ENCODE measurements at places on chromosomes 6 and 20. TPM values are rescaled to one million over a fixed set of nuclear protein-coding genes. Genes with fewer than 3 reads are reported as not detected.

- DNase-seq: no peak
These were observed 87.9 kb downstream of the THBS2 start for GRCh38 chr6:169165561-169166300.

GRCh38 chr6:130944486-130944885, 117.3 kb downstream of the SMLR1 start:
- DNase-seq: no peak

DNA sequence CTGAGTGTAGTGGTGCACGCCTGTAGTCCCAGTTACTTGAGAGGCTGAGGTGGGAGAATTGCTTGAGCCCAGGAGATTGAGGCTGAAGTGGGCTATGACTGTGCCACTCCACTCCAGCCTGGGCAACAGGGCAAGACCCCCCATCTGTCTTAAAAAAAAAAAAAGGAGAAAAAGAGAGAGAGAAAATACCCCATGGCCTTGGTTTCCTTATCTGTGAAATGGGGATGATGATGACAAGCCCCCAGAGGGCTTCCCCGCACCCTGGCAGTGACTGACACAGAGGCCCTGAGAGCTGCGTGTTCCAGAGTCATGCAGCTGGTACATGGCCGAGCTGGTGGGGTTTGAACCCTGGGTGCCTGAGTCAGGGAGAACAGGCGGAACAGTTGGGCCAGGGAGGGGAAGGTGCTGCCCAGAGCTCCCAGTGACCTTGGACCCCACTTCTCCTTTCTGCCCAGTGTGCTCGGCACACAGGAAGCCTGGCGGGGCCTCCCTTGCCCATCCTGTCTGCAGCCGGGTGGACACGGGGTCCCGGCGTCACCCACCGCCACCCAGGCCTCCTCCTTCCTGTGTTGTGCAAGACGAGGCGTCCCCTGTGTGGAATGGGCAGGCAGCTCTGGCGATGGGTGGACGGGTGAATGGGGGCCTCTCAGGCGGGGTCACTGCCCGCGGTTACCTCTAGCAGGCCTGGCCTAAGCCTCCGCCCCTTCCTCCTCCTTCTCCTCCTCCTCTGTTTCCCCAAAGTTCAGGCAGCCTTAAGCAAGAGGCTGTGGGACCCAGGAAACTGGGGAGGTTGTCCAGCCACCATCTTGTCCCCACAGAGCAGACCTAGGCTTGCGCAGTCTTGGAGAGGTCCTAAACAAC, 84.2 kb downstream of the CEBPB start:
- peak; percentile 85 for DNase-seq

DNA sequence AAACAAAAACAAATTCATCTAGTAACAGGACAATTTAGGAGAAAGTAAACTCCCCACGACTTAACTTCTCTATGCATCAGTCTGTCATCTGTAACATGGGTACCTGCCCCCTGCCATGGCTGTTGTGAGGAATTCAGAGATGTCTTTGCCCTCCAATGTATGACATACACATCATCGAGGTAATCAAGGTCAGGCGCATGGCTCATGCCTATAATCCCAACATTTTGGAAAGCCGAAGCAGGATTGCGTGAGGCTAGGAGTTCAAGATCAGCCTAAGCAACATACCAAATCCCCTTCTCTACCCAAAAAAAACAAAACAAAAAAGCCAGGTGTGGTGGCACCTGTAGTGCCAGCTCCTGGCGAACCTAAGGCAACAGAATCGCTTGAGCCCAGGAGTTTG, 9.0 kb downstream of the EEF1A1 start:
- no peak for DNase-seq

- no peak for DNase-seq
These were observed 243.7 kb upstream of the RREB1 start for GRCh38 chr6:6863970-6864639.

DNA sequence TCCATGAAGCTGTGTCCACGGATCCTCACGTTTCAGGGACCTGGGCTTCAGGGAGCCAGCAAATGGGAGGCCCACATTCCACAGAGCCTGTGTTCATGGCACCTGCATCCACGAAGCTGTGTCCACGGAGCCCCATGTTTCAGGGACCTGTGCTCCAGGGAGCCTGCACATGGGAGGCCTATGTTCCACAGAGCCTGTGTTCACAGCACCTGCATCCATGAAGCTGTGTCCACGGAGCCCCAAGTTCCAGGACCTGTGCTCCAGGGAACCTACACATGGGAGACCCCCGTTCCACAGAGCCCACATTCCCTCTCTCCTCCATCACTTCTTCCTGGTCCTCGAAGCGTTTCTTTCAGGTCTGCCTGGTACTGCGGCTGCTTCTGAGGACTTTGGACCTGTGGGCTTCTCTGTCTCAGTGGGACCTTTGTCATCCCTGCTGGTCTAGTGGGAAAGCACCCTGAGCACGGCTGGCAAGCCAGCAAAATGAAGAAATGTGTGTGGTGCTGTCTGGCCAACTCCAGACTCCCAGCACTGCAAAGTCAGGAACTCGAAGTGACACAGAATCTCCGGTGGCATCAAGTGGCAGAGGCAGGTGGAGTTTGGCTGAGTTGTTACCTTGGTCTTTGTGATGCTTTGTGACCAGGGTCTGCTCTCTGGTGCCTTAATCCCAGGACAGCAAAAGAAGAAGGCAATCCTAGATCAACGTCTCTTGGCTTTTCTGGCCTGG, 245.9 kb downstream of the DLL1 start:
- no peak for DNase-seq

DNA sequence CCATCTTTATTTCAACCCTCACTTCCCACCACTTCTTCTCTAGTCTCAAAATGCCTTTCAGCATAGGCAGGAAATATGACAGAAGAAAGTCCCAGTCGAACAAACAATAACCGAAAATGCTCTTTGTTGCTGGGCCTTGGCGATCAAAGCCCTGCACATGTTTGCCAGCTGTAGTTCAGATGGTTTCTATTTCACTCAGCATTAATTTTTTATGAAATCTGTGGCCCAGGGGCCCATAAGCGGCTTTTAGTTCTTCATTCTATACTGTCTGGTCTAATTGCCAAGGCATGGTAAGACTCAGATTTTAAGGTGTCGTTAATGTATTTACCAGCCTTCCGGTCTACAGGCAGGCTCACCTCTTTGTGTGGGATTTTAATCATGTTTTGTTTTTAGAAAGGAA, 10.9 kb upstream of the F13A1 start:
- no peak for DNase-seq

- DNase-seq: no peak
These were observed 534.2 kb downstream of the HACE1 start for GRCh38 chr6:104325341-104326172.

GRCh38 chr20:63004607-63005364, 2.0 kb downstream of the BHLHE23 start:
- no peak for DNase-seq

GRCh38 chr6:66675906-66676305, 968.9 kb upstream of the EYS start:
- no peak for DNase-seq

DNA sequence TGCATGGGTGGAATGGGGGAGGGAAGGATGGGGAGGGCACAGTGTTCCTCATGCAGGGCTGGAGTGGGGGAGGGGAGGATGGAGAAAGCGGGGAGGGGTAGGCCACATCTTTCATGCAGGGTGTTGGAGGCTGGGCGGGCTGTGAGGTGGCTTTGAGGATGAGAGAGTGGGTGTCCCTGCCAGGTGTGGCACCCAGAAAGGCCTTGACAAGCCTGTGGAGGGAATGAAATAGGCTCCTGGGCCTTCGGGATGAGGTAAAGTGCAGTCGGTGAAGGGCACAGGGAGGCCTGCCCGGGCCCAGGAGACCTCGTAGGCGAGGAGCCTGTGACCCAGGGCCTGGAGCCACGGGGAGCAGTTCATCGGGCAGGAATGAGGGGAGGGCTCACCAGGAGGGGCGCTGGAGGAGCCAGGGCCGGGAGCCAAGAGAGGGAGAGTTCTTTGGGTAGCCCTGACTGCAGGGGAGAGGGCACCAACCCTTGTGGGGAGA, 7.6 kb downstream of the CEBPB start:
- DNase-seq: no peak

- no peak for DNase-seq
These were observed 5.2 kb downstream of the RBM38 start for GRCh38 chr20:57396212-57396983.

DNA sequence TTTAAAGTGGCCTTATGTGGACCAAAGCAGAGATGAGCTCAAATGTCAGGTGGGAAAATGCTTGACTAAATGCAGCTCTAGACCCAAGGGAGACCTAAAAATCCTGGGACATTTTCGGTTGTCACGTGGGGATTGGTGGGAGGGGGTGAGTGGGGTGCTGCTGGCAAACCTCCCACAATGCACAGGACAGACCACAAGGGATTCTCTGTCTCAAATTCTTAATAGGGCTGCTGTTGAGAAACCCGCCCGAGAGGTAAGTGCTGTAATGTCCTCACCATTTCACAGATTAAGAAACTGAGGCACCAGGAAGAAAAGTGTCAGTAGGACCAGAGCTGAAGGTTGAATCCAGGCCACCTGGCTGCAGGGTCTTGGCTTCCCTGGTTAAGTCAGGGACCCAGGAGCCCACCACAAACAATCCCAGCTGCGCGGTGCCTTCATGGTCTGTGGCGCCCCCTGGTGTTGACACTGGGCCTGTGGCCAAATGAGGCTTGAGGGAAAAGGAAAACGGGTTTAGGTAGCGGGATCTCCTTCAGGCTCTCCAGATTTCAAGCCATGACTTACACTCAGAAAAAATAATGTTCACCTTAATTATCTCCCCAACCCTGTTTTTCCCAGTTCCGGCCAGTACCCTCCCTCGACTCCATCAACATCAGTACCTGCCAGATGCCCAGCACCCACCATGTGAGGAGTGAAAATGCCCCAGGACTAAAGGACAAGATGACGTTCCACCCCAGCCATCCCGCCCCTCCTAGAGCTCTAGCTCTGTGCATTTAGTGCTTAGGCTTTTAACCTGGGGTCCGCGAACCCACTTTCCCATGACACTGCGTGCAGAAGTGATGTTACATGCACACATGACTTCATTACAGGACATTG, 7.2 kb downstream of the HLA-G start:
- DNase-seq: no peak

DNA sequence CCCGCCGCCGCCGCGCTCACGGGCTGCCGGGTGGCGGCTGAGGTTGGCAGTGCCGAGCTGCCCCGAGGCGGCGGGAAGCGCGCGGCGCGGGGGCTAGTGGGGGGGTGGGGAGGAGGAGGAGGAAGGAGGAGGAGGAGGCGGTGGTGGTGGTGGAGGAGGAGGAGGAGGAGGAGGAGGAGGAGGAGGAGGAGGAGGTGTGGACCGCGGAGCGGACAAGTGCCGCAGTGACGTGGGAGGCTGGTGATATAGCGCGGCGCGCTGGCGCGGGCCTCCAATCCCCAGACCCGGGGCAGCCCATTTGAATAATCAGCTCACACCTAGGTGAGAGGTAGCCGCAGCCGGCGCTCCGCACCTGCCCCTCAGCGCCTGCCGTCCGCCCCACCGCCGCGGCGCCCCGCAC, at the start of gene FOXA2:
FOXA2 (minus strand) TSS at position 51 of the 400 bp plus-strand sequence. CDS start 294 bp downstream, outside the sequence.
- DNase-seq: peak; percentile 70

GRCh38 chr6:81735756-81736380, 16.6 kb downstream of the TENT5A start:
- no peak for DNase-seq

GRCh38 chr20:45374966-45375365, 3.2 kb downstream of the TP53TG5 start:
- DNase-seq: no peak

DNA sequence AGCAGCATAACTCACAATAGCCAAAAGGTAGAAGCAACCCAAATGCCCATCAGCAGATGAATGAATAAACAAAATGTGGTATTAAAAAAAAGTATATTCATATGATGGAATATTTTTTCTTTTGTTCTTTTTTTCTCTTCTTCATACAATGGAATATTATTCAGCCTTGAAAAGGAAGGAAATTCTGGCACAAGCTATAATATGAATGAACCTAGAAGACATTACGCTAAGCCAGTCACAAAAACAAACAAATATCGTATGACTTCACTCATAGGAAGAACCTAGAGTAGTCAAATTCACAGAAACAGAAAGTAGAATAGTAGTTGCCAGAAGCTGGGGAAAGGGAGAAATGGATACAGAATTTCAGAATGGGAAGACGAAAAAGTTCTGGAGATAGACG, 63.7 kb downstream of the RBL1 start:
- no peak for DNase-seq

GRCh38 chr20:54170026-54170471, 3.7 kb downstream of the CYP24A1 start:
- DNase-seq: no peak

DNA sequence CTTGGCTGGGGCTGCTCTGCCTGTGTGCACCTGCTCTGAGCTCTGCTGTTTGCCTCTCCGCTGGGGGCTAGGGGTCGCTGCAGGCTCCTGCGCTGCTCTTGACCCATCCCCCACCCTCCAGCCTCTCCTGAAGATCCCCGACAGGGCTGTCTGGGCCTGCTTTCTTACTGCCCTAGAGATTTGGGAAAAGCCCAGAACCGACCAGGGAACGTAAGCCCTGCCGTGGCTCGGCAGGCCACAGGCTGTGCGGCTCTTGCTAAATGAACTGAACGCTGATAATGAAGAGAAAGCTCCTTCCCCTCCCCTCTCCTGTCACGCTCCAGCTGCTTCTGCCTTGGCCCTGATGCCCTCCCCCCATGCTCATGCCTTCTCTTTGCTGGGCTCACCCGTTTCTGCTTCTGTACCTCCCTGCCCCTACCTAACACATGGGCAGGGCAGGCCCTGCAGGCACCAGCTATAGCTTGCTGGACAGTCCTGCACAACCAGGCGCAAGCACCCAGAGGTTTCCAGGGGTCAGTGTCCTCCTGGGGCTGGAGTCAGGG, 32.0 kb upstream of the PCMTD2 start:
- DNase-seq: peak; percentile 67

Gene STX11
- not detected for total RNA-seq

Gene PRRT1
- total RNA-seq: 0.64 TPM

Gene KHDC1
- total RNA-seq: not detected

Gene ERGIC3
- 407 TPM for total RNA-seq

Gene CCN6
- total RNA-seq: not detected

Gene PPP1R16B
- 0.02 TPM for total RNA-seq

Data from HepG2 (cell line).